ENCODE measurements at places on chromosomes 12 and 14.

- DNase-seq, result no peak
Observed at GRCh38 chr12:14256121-14256520, 109.4 kb upstream of the ATF7IP start.

- no peak for DNase-seq
Observed at GRCh38 chr14:99258341-99258861, 13.6 kb downstream of the BCL11B start.

DNA sequence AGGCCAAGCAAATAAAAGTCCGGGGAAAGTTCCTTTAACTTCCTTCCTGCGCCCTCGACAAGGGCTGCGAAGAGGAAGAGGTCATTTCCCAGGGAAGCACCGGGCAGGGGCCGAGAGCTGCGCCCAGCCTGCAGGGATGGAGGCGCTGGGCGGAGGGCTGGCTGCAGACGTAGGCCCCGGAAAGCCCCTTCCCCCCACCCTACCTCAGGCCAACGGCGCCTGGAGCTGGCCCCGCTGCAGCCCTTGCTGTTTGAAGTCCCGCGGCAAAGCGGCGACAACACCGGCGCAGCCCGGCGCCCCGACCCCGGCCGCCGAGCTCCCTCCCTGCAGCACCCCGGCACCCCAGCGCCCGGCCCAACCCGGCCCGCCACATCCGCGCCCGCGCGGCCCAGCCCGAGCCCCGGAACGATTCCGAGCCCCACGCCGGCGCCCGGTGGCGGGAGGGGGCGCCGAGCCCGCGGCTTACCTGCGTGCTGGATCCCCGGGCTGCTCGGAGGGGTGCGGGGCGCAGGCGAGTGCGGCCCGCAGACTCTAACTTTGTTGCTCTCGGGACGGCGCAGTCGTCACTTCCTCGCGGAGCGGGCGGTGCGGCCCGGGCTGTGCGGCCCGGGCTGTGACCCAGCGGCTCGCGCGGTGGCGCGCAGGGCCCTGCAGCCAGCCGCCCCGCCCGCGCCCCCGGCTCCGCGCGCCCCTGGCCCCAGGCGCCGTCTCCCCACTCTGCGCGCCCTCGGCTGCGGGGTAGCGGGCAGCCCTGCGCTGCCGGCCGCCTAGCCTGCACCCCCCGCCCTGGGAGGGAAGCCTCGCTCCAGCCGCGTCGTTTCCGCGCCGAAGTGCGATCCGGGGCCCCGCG lies 64.8 kb upstream of the PTGR2 start:
- DNase-seq, result no peak

DNA sequence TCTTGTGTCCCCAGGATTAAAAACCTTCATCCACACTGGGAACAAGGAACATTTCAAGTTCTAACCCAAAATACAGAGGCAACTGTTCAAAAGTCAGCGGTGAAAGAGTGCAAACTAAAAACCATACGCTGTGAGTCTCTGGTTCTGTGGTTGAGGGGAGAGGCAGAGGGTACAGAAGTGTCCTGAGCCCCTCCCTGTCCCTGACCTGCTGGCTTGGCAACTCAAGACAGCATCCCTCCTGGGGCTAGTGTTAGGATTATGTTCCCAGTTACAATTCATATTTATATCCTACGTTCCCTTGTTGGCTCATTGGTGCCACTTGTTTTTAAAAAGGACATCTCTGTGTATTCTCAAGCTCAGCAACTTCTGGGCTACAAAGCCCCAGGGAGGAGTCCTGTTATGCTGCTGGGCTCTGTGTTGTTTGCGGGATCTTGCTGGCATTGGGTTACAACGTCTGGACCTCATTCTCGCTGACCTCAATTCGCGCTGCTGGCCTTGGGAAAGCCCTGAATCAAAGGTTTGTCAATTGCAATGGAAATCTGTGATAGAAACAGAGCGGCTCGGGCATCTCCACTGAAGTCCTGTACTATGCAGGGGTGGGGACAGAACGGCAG lies 420.8 kb downstream of the FUT8 start:
- DNase-seq, result no peak

DNA sequence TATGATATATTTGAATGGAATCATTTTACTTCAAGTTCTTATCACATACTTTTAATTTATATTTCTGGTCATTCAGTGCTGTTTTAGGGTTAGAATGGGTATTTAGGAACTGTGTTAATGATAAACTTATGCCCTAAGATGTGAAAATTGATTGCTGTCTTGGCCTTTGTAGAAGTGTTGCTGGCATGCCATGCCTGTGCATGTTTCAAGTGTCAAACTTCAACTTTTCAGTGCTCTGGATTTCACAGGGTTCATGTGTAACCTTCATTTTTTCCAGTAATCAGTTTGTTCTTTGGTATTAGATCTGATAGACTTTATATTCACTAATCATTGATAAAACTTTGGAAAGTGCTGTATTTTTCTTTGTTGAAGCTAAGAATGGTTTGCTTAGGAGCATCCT lies 36.6 kb downstream of the YLPM1 start:
- DNase-seq, result no peak

GRCh38 chr12:100936661-100937060 lies 142.1 kb downstream of the ANO4 start:
- no peak for DNase-seq

DNA sequence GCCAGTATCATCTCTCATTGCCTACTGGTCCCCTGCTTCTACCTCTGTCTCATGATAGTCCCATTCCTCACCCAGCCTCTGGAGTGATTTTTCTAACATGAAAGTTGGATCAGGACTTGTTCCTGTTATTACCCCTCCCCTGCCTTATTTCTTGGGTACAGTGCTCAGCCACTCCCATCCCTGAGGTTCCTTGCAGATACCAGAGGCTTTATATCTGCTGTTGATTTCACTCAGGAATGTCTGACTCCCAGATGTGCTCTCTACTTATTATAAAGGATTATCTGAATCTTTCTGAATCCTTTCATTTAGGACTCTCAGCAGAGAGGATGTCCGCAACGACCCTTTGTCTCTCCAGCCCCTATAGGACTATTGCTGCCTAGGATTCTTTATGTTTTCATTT lies 111.2 kb downstream of the LRRK2 start:
- DNase-seq, result no peak

GRCh38 chr12:24705216-24705615 lies 243.7 kb downstream of the BCAT1 start:
- no peak for DNase-seq

GRCh38 chr12:8661016-8661415 lies 1.6 kb downstream of the MFAP5 start:
- DNase-seq, result no peak

GRCh38 chr12:78888568-78888967 lies 24.0 kb downstream of the SYT1 start:
- peak; percentile 16 for DNase-seq

DNA sequence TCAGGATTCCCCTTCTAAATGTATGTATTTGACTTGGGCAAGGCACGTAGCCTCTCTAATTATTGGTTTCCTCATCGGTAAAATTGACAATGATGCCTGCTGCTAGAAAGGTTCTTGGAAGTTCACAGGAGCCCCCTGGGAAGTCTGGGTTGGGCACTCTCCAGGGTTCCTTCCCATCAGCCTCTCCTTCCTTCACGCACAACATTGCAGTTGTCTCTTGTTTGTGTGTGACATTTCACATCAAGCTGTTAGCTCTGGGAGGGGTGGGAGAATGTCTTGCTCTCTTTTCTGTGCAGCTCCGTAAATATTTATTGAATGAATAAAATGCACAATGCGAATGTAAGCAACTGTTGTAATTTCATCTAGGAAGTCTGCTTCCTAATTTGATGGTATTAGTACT lies 153.2 kb upstream of the PRICKLE1 start:
- DNase-seq, result no peak

DNA sequence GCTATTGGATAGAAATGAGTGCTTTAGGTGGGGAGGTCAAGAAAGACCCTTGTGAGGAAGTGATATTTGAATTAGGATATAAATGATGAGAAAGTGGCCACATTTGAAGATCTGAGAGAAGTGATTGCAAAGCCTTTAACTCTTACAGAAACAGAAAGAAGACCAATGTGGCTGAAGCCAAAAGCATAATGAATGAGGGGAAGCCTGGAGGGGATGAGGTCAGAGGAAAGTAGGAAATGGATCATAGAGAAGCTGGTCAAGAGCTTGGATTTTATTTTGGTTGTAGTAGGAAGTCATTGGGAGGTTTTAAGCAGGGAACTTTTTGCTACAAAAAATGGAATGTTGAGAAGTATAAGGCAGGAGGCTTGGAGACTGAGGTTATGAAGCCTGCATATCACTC lies 3.5 kb upstream of the GYS2 start:
- DNase-seq, result no peak

- peak; percentile 13 for DNase-seq
Observed at GRCh38 chr12:8455727-8456360, at the start of gene CLEC6A. Gene CLEC6A (plus strand): TSS chr12:8455962. CDS start chr12:8456112, 150 bp downstream.

- DNase-seq, result no peak
Observed at GRCh38 chr12:113247123-113248050, 26.1 kb downstream of the TPCN1 start.

- no peak for DNase-seq
Observed at GRCh38 chr12:62849398-62849797, 85.6 kb downstream of the PPM1H start.

GRCh38 chr14:34120185-34120977 lies 169.5 kb upstream of the EGLN3 start:
- no peak for DNase-seq

- no peak for DNase-seq
Observed at GRCh38 chr12:1581973-1582708, 12.2 kb downstream of the FBXL14 start.

GRCh38 chr12:104733717-104734175 lies 224.3 kb downstream of the SLC41A2 start:
- DNase-seq, result no peak

DNA sequence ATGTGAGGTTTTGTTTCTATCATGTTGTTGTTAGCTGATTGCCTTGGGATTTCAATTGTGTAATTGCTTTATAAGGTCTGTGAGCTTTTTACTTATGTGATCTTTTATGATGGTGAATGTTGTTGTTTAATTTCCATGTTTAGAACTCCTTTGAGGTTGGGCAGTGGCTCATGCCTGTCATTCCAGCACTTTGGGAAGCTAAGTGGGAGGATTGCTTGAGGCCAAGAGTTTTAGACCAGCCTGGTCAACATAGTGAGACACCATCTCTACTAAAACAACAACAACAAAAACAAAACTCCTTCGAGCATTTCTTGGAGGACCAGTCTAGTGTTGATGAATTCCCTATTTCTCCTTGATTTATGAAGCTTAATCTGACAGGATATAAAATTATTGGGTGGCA lies 102.1 kb upstream of the PMCH start:
- DNase-seq, result no peak

- no peak for DNase-seq
Observed at GRCh38 chr12:50621399-50622300, 116.9 kb downstream of the DIP2B start.

- DNase-seq, result no peak
Observed at GRCh38 chr12:49865782-49866135, 22.9 kb upstream of the BCDIN3D start.

GRCh38 chr14:63922696-63923421 lies 70.1 kb downstream of the SYNE2 start:
- no peak for DNase-seq

- DNase-seq, result no peak
Observed at GRCh38 chr12:89950421-89950820, 241.8 kb upstream of the ATP2B1 start.

- no peak for DNase-seq
Observed at GRCh38 chr14:38208618-38209562, 1.2 kb downstream of the SSTR1 start.

- no peak for DNase-seq
Observed at GRCh38 chr12:97639702-97640101, 177.1 kb downstream of the RMST start.

GRCh38 chr14:57943541-57943940 lies 77.6 kb upstream of the SLC35F4 start:
- no peak for DNase-seq

GRCh38 chr14:74908861-74909341 lies 14.2 kb downstream of the RPS6KL1 start:
- DNase-seq, result no peak

GRCh38 chr12:77202457-77203060 lies 137.2 kb upstream of the E2F7 start:
- DNase-seq, result no peak

GRCh38 chr12:59472273-59472672 lies 123.6 kb upstream of the SLC16A7 start:
- peak; percentile 2 for DNase-seq

Measured in GM12864 (cell line).